ENCODE measurements at places on chromosomes 7 and 10.

GRCh38 chr10:23203369-23204325 is 11.5 kb downstream of the PTF1A start:
- no peak for DNase-seq

DNA sequence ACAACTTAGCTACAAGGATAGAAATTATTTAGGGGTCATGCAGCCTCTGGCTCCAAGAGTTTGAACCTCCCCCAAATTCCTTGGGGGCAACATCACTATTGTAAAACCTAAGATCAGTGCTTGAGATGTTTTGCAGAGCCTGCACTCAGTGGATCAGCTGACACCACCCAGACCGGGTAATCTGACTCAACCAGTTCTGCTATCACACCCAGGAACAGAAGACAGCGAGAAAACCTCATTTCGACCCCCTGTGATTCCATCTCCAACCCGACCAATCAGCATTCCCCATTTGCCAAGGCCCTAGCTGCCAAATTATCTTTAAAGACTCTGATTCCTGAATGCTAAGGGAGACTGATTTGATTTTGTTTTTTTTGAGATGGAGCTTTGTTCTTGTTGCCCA is 5.2 kb downstream of the TACR2 start:
- DNase-seq = no peak

DNA sequence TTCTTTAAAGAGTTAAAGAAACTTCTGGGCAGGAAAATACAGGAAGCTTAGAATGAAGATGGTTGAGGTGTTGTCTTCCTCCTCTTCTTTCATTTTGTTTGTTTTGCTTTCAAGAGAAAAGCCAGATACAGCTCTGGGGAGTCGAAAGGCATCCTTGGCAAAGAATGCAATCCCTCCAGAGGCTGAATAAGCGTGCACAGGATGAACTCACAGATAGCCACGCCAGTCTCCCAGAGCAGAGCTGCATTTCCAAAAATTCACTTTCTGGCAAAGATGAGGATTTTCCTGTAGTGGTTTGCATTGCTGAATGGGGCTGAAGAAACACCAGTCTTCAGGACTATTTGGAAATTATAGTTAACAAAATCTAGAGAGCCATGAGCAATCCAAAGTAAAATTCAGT is 336.4 kb downstream of the NRG3 start:
- DNase-seq = no peak

DNA sequence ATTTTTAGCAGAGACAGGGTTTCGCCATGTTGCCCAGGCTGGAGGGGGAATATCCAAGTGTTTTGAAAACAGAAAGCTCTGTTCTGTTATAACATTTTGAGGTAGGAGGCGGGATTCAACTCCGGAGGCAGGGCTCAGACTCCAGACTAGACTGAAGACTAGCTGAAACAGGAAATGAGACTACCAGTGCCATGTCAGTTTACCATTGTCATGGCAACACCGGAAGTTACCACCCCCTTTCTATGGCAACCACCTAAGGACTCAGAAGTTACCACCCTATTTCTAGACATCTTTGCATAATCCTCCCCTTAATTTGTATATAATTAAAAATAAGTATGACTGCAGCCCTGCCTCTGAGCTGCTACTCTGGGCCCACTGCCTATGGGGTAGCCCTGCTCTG is 1069.1 kb upstream of the AUTS2 start:
- no peak for DNase-seq

DNA sequence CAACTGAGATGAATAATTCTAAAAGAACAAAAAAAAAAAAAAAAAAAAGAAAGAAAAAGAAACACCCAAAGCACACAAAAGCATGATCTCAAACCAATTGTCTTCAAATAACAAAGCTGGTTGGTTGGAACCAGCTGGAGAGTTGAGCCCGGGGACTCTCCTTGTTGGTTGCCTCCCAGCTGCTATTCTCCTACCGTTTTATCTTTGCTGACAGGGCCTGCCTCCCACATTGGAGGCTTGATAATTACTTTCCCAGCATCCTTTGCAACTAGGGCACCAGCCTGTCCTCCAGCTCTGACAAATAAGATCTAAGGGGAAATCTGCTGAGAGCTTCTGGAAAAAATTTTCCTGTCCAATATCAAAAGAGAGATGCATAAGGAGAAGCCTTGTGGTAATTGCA is 6.8 kb downstream of the PON1 start:
- no peak for DNase-seq

- no peak for DNase-seq
Observed at GRCh38 chr7:17153536-17153935, 144.9 kb upstream of the AHR start.

DNA sequence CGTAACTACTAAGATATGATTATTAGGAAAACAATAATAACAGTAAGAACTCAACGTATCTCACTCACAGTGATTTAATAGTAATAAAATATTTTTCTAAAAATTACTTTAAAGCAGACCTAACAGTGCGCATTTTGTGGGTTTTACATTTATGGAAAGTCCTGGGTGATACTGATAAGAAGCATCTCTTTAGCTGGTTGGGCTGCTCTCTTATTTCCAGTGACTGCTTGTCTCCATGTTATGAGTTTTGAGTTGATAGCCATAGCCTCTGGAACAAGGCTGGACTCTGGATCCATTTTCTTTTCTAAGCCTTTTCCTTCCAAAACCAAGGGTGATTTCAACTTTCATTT is 29.5 kb upstream of the INHBA start:
- DNase-seq = no peak

GRCh38 chr7:44172803-44173424 is 16.3 kb downstream of the GCK start:
- no peak for DNase-seq

DNA sequence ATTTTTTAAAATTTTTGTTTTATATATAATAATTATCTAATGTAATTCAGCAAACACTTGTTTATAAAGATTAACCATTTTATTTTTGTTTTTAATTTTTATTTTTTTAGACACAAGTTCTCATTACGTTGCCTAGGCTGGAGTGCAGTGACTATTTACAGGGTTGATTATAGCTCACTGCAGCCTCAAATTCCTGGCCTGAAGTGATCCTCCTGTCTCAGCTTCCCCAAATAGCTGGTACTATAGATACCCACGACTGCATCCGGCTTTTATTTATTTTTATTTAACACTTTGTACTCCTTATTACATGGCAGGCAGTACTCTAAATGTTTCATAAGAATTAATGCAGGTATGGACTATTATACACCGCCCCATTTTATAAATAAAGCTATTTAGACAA is 288.7 kb downstream of the MDFIC start:
- no peak for DNase-seq

Measured in bone marrow (tissue), 2 donors.